ENCODE measurements at places on chromosomes 5 and 9.

GRCh38 chr5:137935190-137935589 is 45.9 kb downstream of the PKD2L2 start:
- no peak for DNase-seq

- DNase-seq = no peak
These were observed 395.1 kb upstream of the RPS23 start for GRCh38 chr5:82673057-82673809.

- DNase-seq = no peak
These were observed 10.9 kb downstream of the FAT2 start for GRCh38 chr5:151580239-151580638.

- DNase-seq = no peak
These were observed 167.2 kb downstream of the CACNA1B start for GRCh38 chr9:138044485-138045383.

DNA sequence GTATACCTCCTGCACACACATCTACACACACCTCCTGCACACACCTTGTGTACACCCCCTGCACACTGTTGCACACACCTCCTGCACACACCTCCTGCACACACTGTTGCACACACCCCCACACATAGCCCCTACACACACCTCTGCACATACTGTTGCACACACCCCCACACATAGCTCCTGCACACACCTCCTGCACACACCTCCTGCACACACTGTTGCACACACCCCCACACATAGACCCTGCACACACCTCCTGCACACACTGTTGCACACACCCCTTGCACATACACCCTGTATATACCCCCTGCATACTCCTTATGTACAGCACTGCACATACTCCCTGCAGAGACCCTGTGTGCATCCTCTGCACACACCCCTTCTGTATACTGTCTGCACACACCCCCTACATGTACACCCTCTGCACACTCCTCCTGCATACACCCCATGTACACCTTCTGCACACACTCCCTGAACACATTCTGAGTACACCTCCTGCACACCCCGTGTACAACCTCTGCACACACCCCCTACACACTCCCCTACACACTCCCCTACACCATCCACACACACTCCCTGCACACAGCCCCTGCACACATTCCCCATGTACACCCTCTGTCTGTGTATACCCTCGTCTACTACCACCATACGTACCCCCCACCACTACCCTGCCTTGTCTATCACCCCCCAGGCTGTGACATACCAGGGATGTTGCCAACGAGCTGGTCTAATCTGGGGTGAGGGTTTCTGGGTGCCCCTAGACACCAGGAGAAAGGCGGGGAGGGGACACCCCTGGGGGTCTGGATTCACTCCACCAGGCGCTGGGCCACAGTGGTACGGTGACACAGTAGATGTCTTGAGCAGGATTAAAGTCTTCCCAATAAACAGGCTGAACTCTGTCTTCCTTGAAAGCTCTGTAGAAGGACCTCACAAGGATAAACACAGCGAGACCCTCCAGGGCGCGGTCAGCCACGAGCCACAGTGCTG is 1.1 kb upstream of the CEP72 start:
- no peak for DNase-seq

- no peak for DNase-seq
These were observed 793.1 kb downstream of the DTWD2 start for GRCh38 chr5:118195211-118195610.

- no peak for DNase-seq
These were observed 109.0 kb upstream of the TAS2R1 start for GRCh38 chr5:9739135-9739534.

DNA sequence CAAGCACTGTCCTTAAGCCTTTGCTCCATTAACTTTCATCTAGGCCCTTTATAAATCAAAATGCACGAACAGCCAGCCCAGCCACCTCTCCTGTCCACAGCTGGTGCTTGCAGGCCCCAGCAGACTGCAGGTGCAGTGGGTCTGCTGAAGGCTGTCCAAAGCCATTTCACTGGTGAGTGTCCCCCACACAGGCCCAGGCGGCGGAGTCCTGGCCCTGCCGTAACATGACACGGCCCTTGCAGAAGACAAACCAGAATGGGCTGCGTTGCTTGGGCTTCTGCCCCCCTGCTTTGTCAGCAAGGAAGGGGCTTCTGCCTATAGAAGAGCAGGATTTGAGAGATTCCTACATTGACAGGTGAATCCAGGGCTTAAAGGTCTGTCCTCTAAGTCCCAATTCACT is 188.6 kb downstream of the NR3C1 start:
- no peak for DNase-seq

DNA sequence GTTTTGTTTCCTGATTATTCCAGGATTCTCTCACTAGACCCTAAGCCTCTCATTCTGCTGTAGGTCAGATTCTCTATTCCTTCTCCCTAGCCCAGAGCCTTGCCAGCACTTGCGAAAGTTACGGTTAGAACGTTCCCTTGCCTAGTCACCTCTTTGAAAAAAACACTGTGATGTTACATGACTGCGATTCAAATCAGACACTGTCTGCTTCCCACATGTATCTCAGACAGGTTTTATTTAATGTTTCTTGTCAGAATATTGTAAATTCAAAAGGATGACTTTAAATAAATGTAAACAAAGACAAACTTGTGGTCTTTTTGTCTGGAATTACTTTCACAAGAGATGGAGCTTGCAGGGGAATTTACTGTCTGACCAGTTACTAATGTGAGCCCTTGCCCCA is 116.5 kb upstream of the OTULINL start:
- DNase-seq = no peak

DNA sequence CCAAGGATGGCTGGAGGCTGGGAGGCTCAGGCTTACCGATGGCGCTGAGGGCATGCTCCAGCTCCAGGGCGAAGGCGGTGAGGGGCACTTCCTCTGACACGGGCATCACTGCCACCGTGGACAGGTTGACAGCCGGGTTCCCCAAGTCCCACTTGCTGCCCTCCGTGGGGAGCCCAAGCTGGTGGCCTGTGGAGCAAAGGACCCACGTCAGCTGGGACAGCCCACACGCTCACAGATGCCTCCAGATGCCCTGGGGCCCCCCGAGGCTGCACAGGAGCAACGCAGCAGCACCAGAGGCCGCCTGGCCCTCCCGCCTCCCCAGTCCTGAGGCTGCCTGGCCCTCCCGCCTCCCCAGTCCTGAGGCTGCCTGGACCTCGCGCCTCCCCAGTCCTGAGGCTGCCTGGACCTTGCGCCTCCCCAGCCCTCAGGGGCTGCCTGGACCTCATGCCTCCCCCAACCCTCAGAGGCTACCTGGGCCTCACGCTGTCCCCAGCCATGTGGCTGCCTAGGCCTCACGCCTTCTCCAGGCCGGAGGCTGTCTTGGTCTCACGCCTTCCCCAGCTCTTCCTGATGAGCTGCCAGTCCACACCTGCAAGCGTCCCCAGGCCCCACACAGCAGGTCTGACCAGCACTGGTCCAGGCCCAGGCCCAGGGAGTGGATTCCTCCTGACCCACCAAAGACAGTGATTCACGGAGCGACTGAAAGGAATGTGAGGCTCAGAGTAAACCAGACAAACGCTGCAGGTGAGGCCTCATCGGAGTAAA is 25.6 kb upstream of the NSMF start:
- no peak for DNase-seq

- no peak for DNase-seq
These were observed 87.9 kb downstream of the NUDT12 start for GRCh38 chr5:103474677-103475076.

DNA sequence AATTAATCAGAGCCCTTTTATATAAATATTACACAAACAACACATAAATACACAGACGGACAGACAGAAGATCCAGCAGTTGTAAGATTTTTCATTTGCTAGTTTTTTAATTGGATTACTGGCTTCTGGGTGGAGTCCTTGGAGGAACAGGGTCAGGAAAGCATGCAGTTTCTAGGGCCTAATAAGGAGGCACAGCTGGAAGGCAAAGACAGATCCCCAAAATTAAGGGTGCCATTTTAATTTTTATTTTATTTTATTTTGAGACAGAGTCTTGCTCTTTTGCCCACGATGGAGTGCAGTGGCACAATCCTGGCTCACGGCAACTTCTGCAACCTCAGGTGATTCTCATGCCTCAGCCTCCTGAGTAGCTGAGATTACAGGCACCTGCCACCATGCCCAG is 49.5 kb downstream of the PTGS1 start:
- DNase-seq = no peak

Measured in cortex of kidney (tissue), 1 donor.